ENCODE measurements at places on chromosomes 2 and 18. TPM values are rescaled to one million over a fixed set of nuclear protein-coding genes. Genes with fewer than 3 reads are reported as not detected.

DNA sequence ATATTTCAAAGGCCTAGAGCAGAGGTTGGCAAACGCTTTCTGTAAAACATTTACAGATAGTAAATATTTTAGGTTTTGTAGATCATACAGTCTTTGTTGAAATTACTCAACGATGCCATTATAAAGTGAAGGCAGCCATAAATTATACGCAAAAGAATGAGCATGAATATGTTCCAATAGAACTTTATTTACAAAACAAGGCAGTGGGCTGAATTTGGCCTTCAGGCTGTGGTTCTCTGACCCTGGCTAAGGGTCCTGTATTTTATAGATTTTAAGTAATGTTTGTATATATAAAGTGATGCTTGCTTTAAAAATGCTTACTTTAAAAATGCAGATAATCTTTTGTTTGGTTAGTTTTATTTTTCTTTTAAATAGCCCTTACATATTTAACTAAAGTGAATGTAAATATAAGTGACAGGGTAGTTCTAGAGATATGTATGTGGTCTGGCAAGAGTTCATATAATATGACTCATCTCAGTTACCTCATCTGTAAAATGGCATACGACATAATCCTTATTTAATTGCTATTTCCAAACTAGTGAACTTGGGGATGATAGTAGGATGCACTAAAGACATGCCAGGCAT lies 51.7 kb upstream of the ATP5MC3 start:
- H3K4me1 ChIP-seq, result no peaks in the 10 kb centered on the region
- DNase-seq, result no peak
- no peaks in the 10 kb centered on the region for H3K36me3 ChIP-seq
- H3K4me3 ChIP-seq, result no peak overlapping the region
- no peaks in the 10 kb centered on the region for H3K27me3 ChIP-seq

DNA sequence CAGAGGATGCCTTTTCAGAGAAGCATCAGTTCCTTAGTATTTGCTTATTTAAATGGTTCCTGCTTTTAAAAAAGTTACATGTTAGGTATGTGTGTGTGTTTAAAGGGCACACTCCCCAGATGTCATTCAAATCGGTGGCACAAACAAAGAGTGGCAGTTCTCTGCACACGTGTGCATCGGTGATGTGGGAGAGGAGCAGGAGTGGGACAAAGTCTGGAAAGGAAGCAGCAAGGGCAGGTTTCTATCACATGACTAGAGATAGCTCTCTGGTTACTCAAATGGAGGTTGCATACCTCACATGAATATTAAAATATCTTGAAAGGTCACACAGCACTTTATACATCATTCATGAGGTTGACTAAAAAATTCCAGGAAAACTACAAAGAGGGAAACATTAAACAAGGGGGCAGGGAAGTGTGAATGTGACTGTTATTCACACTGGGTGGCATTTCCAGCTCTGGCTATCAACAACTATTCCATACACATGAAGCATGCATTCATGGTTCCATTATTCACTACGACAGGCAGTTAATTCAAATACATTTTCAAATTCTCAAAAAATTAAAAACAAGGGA lies 64.7 kb downstream of the SEPTIN10 start:
- H3K4me1 ChIP-seq, result no peaks in the 10 kb centered on the region
- no peak overlapping the region for H3K27ac ChIP-seq
- no peaks in the 10 kb centered on the region for H3K27me3 ChIP-seq
- H3K36me3 ChIP-seq, result no peaks in the 10 kb centered on the region
- no peak overlapping the region for H3K4me3 ChIP-seq
- no peak for DNase-seq

- no peak for DNase-seq
- H3K4me3 ChIP-seq, result no peak overlapping the region
- no peak overlapping the region for H3K27ac ChIP-seq
- H3K4me1 ChIP-seq, result no peaks in the 10 kb centered on the region
These were observed 120.6 kb upstream of the SP3 start for GRCh38 chr2:174085781-174086180.

DNA sequence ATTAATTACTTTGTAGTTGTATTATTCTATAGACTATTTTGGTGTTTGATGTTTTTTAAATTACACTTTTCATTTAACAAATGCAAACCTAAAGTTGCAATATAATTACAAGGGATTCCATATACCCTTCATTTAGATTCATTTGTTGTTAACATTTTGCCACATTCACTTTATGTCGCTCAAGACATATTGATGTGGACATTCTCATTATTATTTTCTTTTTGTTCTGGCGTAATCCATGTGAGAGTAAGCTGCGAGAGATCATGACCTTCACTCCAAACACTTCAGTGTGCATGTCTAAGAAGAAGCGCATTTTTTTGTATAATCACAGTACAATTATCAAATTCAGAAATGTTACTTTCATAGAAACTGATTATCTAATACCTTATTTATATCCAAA lies 280.6 kb downstream of the CALCRL start:
- H3K4me1 ChIP-seq, result no peaks in the 10 kb centered on the region
- H3K27me3 ChIP-seq, result no peaks in the 10 kb centered on the region
- no peak for DNase-seq
- H3K27ac ChIP-seq, result no peak overlapping the region
- no peaks in the 10 kb centered on the region for H3K36me3 ChIP-seq
- no peak overlapping the region for H3K4me3 ChIP-seq

- no peaks in the 10 kb centered on the region for H3K36me3 ChIP-seq
- no peaks in the 10 kb centered on the region for H3K27me3 ChIP-seq
- no peak overlapping the region for H3K4me3 ChIP-seq
- DNase-seq, result no peak
These were observed 11.9 kb downstream of the GAL3ST2 start for GRCh38 chr2:241788572-241788971.

DNA sequence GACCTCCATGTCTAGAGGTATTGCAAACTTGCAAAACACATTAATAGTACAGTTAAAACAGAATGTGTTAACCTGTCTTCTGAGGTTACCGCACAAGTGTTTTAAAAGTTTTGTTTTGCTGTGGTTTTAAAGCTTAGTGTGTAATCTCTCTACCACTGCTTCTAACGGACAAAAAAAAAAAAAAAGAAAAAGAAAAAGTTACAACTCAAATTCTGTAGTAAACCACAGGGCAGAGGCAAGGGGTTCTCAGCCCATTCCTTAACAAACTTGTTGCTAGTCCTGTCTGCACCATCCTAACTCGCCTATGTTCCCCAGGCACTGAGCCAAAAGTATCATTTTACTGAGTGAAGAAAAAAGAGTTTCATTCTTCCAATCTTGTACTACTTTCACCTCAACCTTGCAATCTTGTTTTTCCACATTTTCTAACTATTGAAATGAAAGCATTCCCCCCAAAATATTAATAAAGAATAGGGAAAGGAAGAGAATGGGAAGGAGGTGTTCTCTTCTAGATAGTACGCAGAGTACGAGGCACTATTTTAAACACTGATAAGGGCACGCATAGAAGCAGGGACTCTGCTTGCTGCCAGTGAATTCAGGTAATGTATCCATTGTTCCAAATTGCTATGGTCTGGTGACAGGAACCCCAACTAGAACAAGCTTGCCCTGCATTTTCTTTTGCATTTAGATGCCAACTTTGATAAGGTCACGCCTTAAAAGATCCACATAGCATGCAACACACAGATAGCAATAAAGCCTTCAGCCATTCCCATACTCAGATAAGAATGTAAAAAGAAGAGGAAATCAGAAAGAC lies 47.1 kb downstream of the IKZF2 start:
- H3K4me3 ChIP-seq, result no peak overlapping the region
- no peak for DNase-seq
- no peaks in the 10 kb centered on the region for H3K36me3 ChIP-seq
- no peak overlapping the region for H3K27ac ChIP-seq

The MC5R gene
- not detected for total RNA-seq

GRCh38 chr2:71069376-71069775 lies 928 bp downstream of the NAGK start:
- H3K36me3 ChIP-seq, result peaks cover 12% of the 10 kb centered on the region
- peak overlapping the region; percentile 79 for H3K4me3 ChIP-seq
- peak overlapping the region; percentile 94 for H3K27ac ChIP-seq
- peak; percentile 43 for DNase-seq
- peaks cover 36% of the 10 kb centered on the region for H3K4me1 ChIP-seq
- H3K27me3 ChIP-seq, result no peaks in the 10 kb centered on the region

The ANKRD30B gene
- total RNA-seq, result not detected

The IFIH1 gene
- total RNA-seq, result 11.2 TPM

The KLHL41 gene
- total RNA-seq, result 2.2 TPM

GRCh38 chr2:26330604-26331003 lies 15.3 kb upstream of the SELENOI start:
- no peaks in the 10 kb centered on the region for H3K27me3 ChIP-seq
- no peak for DNase-seq
- H3K4me3 ChIP-seq, result no peak overlapping the region
- no peaks in the 10 kb centered on the region for H3K36me3 ChIP-seq
- peaks cover 3% of the 10 kb centered on the region for H3K4me1 ChIP-seq
- no peak overlapping the region for H3K27ac ChIP-seq

- H3K4me1 ChIP-seq, result peaks cover 42% of the 10 kb centered on the region
- no peak overlapping the region for H3K4me3 ChIP-seq
- no peak overlapping the region for H3K27ac ChIP-seq
- no peaks in the 10 kb centered on the region for H3K36me3 ChIP-seq
These were observed 107.8 kb downstream of the TANC1 start for GRCh38 chr2:159076241-159076640.

DNA sequence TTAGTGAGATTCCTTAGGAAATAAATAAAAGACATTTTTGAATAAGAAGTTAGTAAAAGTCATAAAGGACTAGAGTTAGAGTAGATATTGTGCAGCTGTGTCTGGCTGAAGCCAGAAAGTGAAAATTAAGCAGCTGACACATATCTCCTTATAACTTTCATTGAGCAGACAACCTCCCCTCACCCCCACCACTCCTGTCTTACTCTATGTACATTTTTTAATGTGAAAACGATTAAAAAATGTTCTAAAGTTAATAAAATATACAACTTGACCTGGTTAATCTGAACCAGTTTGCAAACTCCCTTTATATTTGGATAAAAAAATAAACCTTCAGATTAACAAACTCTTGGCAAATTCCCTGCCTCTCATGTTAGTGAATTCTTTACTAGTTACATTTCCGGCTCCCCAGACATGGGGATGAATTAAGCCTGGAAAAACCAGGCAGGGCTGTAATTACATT lies 462.8 kb downstream of the MEIS1 start:
- H3K4me1 ChIP-seq, result peaks cover 34% of the 10 kb centered on the region
- no peaks in the 10 kb centered on the region for H3K36me3 ChIP-seq
- peak overlapping the region; percentile 78 for H3K27ac ChIP-seq
- peak; percentile 66 for DNase-seq

The LRPPRC gene
- 51.2 TPM for total RNA-seq

The CD8A gene
- total RNA-seq, result not detected

The ZNF512 gene
- total RNA-seq, result 30.7 TPM

The GRHL1 gene
- total RNA-seq, result 2.5 TPM

GRCh38 chr2:21260311-21260710 lies 136.5 kb downstream of the TDRD15 start:
- no peaks in the 10 kb centered on the region for H3K27me3 ChIP-seq
- H3K36me3 ChIP-seq, result no peaks in the 10 kb centered on the region
- no peak overlapping the region for H3K27ac ChIP-seq
- no peak for DNase-seq

GRCh38 chr2:28338046-28338817 lies 54.4 kb upstream of the FOSL2 start:
- H3K27ac ChIP-seq, result peak overlapping the region; percentile 48
- peak; percentile 94 for DNase-seq

- no peaks in the 10 kb centered on the region for H3K36me3 ChIP-seq
- no peak overlapping the region for H3K4me3 ChIP-seq
- no peaks in the 10 kb centered on the region for H3K4me1 ChIP-seq
- no peaks in the 10 kb centered on the region for H3K27me3 ChIP-seq
These were observed 62.6 kb upstream of the SLC16A14 start for GRCh38 chr2:230131366-230131765.

The SERPINB13 gene
- not detected for total RNA-seq

DNA sequence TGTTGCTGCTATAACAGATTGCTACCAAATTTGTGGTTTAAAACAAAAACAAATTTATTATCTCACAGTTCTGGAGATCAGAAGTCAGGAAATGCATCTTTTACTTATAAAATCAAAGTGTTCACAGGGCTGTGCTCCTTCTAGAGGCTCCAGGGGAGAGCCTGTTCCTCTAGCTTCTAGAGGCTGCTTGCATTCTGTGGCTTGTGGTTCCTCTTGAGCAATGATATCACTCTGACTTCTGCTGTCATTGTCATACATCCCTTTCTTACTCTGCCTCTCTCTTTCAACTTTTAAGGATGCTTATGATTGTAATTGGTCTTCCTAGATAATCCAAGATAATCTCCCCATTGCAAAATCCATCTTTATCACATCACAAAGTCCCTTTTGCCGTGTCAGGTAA lies 6.1 kb upstream of the DCC start:
- H3K4me3 ChIP-seq, result no peak overlapping the region
- no peak for DNase-seq
- H3K27me3 ChIP-seq, result peaks cover 4% of the 10 kb centered on the region
- no peaks in the 10 kb centered on the region for H3K36me3 ChIP-seq
- no peak overlapping the region for H3K27ac ChIP-seq
